ENCODE measurements at places on chromosomes 1 and 21.

- DNase-seq: no peak
Observed at GRCh38 chr1:237141502-237141901, 99.5 kb downstream of the RYR2 start.

DNA sequence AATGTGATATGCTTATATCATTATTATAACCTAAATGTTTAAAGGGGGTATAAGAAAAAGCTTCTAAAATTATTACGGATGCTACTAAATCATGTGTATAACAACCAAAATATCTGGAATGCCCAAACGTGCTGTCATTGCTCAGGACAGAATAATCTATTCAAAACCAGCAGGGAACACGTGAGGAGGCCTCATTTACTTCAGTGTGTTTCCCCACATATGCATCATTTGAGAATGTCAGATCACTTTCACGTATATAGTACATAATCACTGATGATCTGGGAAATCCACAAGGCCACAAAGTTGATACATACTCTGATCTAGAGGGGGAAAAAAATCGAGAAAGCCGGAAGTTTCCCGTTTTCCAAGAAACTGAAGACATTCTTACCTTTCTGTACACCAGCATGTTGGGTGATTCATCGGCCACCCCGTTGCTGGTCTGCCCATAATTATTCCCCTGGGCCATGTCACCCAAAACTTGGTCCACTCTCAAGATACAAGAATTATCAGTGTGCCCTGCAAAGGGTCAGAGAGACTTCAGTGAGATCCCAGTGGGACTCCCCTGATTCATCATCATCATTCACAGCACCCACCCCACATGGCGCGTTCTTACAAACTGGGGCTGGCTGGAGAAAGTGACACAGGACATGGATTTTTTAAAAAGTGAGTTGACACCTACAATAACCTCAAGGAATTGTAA lies 1.5 kb downstream of the RGS7 start:
- no peak for DNase-seq

- no peak for DNase-seq
Observed at GRCh38 chr1:55302972-55303371, 87.8 kb upstream of the USP24 start.

DNA sequence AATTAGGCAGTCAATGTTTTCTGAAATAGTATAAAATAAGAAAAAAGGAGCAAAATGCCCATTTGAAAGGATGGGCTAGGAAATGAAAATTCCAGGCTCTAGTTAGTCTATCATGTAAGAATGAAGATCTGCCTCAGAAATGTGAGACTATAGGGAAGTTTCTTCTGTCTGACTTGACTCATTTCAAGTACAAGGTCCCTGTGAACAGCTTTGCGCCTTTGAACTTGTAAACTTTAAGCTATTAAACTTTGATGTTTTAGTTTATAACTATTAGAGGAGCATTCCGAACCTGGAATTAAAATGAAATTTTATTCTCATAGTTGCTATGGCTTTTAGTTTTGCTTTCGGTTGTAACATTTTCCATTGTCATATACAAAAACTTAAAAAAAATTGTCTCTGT lies 199.4 kb downstream of the RPS6KC1 start:
- no peak for DNase-seq

DNA sequence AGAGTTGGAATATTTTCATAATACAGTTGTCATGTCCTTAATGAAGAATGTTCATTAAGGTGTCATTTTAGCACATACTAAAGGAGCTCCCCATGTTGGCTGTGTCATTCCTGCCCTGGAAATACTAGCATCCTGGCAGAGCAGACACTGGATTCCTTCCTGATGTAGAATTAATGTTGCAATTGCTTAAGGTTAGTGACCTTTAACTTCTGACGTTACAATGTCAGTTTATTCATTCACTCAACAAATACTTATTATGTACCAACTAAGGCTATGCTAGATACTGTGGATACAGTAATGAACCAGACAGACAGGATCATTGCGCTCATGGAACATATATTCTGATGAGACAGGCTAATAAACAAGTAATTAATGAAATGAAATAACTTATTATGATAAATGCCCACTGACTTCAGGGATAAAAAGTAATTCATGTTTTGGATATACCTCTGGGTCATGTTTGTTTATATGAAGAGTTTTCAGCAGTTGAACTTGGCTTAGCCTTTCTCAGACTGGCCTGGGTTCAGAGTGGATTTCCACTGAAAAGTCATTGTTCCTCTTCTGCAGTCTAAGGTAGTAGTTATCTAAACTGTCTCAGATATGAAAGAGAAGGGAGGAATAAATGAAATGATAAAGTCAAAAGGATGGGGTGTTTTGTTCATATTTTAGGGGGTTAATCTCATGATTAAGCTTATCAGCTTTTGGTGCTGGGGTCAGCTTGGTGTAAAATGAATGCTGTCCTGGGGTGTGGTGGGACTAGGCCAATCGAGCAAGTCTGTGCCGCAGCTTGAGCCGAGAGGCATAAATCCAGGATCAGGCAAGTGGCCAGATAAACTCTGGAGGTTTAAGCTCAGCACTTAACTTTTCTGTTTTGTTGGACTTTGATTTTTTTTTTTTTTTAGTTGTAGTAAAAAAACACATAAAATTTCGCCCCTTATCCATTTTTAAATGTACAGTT lies 43.3 kb upstream of the KCNQ4 start:
- peak; percentile 56 for DNase-seq

- DNase-seq: peak; percentile 41
Observed at GRCh38 chr1:18820791-18821641, 38.4 kb downstream of the TAS1R2 start.

DNA sequence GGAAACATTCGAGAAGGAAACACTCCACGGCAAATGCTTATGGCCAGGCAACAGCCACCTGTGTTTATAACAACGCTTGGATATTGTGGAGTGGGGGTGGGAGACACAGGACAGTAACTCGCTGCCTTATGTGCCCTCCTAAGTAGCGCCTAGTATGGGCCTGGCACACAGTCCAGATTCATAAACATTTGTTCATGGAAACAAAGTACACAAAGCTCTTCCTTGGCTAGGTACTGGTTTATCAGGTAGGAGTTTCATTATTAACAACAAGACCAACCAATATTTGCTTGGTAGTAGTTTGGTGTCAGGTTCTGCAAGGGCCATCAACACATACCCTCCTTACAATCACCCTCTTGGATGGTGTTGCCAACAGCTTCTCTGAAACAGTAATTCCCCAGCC lies 23.4 kb downstream of the TMCO4 start:
- DNase-seq: no peak

DNA sequence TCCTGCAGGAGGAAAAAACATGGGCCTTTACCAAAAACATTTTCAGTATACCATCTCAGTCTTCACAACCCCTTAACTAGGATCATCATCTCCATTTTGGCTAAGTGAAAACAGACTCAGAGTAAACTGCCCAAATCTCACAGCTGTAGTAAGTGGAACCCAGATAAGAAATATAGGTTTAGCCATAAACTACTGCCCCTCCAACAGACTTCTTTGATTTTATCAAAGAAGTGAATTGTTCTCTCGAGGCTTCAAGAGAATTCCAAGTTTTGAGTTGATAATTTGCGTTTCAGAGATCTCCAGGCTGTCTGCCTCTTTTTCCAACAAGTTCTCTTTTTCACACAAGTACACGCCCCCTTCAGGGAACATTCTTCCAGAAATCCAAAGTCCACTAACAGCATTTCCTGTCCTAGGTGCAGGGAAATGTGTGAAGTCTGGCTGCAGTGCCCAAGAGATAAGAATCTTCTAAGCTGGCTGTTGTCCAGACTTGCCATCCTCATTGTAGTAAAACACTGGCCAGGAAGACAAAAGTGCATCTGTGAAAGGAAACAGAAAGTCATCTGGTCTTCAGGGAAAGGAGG lies 30.8 kb downstream of the RNF19B start:
- DNase-seq: peak; percentile 22

DNA sequence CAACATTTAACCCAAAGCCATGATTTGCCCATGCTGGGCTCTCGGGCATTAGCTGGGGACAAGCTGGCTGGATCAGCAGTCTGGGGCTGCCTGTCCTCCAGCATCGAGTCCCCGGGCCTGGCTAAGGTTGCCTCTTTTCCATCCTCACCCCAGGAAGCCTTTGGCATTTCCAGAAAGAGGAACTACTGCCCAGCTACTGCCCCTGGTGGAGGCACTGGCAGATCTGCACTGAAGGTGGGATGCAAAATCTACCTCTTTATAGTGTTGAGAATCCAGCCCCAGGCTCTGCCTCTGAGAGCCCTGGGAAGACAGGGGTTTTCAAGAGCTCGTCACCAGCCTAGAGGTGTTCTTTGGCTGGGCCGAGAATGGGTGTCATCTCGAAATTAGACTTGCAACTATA lies 635.9 kb downstream of the MATN1 start:
- DNase-seq: no peak

DNA sequence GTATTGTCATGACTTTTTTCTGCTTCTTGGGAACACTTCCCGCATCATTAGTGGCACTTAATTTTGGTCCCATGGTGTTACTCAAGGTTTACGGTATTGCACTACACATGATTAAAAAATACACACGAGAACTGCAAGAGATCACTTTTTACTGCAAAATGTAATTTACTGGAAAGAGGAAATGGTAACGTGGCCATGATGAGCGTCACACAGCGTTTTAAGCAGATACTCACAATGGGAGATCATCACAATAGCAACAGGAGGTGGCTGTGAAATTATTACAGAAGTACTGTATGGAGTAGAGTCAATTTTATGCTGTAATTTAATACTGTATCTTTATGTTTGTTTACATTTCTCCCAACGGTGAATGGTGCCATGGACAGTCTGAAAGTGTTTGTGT lies 1510.3 kb downstream of the AMY1C start:
- no peak for DNase-seq

GRCh38 chr1:214514032-214514818 lies 37.2 kb downstream of the PTPN14 start:
- DNase-seq: no peak

- no peak for DNase-seq
Observed at GRCh38 chr1:206490771-206491405, 16.4 kb upstream of the RASSF5 start.

DNA sequence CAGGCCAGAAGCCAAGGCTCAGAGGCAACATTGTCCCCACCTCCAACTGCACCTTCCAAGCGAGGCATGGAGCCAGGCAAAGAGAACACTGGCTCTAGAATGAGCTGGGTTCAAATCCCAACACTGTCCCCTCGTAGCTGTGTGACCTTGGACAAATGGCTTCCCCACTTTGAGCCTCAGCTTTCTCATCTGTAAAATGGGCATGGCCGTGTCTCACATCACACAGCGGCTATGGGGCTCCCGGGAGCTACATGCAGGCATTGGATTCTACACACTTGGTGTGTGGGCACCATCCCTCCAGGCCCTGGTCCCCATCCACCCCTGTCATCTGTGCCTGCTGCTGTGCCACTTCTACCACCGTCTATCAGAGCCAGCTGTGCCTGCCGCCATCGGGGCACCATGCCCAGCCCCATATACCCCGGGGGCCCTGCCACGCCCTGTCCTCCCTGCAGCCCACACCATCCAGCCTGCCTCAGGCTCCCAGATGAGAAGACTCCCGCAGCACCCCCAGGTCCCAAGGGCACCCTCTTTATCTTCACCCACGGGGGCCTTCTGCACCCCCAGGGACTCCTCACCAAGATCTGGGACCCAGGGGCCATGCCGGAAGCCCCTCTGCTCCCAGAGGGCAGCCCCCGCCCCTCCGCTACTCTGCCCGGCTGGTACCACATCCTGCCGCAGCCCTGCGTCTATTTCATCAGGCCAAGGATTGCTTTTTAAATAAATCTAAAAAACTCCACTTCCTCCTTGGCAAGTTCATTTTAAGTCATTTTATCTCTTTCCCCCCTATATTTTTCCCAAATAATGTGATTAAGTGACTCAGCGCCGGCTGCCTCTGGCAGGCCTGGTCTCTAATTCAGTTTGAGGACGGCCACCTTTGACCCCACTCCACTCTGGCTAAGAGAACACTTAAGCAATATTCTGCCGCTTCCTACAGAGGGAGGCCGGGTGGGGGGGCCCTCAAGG lies 107.8 kb upstream of the TARDBP start:
- DNase-seq: no peak

DNA sequence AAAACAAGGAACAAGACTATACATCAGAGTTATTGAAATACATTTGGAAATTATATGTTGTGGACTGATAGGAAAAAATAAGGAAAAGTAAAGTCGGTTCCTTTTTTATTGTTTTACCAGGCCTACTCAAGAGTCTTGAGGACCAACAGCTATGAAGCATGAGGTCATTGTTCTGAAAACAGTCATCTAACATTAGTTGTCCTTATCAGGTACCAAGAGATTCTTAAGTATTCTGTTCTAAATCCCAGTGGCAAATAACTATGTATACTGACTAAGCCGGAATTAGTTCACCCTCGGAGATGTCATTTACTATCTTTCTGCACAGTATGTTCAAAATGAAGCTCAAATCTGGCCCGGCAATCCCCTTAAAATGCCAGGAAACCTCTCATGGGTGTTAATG lies 585 bp downstream of the ADGRL4 start:
- DNase-seq: no peak

DNA sequence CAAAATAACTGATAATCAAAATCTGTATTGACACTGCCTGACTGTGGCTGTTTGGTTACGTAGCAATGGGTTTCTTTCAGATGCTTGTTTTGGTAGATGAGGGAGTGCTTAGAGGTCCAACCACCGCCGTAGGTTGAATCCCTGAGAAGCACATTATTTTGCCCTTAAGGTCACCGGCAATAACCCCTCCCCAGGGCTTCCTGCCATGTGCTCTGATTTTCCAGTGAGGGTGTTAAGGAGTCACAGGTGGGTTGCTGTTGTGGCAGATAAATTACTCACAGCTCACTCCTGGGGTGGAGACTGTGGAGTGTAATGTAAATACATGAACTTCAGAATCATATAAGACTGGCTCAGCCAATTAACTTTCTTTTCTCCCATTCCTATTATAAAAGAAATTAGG lies 81.5 kb upstream of the ZP4 start:
- DNase-seq: no peak
